Sigmoid colon (tissue), 7 donors: ENCODE measurements at places on chromosomes 3 and 15. TPM values are rescaled to one million over a fixed set of nuclear protein-coding genes. Genes with fewer than 3 reads are reported as not detected.

GRCh38 chr3:166362698-166363097, 525.5 kb upstream of the BCHE start:
- DNase-seq = no peak
- H3K27ac ChIP-seq = no peak overlapping the region
- no peak overlapping the region for H3K4me3 ChIP-seq
- H3K4me1 ChIP-seq = no peaks in the 10 kb centered on the region
- no peaks in the 10 kb centered on the region for H3K27me3 ChIP-seq
- H3K36me3 ChIP-seq = no peaks in the 10 kb centered on the region

DNA sequence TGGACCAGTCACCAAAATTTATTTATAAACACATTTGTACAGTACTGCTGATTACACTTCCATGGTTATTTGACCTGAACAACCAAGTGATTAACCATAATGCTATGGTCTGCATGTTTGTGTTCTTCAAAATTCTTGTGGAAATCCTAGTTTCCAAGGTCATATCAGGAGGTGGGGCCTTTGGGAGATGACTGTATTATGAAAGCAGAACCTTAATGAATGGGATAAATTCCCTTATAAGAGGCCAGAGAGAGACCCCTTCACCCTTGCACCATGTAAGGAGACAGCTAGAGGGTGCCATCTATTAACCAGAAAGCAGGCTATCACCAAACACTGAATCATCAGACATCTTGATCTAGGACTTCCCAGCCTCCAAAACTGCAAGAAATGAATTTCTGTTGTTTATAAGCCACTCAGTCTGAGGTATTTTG, 1.9 kb downstream of the SCAPER start:
- H3K36me3 ChIP-seq = no peaks in the 10 kb centered on the region
- peaks cover 8% of the 10 kb centered on the region for H3K4me1 ChIP-seq
- DNase-seq = no peak
- H3K4me3 ChIP-seq = no peak overlapping the region
- no peaks in the 10 kb centered on the region for H3K27me3 ChIP-seq
- H3K27ac ChIP-seq = peak overlapping the region; percentile 6

DNA sequence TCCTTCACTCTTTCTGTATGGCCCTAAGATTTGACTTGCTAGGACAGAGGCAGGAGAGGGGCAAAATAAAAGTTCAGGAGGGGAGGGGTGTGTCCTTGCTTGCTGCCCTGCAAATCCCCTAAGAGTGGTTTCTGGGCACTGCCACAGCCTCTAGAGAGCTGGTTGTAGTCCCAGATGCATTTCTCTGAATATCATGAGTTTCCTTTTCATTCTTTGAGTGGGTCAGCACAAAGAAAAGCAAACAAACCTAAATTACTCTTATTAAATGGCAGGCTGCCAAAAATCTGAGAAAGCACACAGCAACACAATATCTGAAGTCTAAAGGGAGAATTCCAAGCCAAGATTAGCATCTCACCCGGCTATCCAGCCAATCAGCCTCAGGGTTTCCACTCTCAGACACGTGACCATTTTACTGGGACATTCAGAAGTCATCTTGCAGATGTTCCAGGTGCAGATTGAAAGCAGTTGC, 919.3 kb downstream of the TUSC7 start:
- H3K27me3 ChIP-seq = no peaks in the 10 kb centered on the region
- H3K27ac ChIP-seq = peak overlapping the region; percentile 66
- peaks cover 29% of the 10 kb centered on the region for H3K4me1 ChIP-seq
- H3K36me3 ChIP-seq = no peaks in the 10 kb centered on the region
- H3K4me3 ChIP-seq = no peak overlapping the region
- peak; percentile 72 for DNase-seq

DNA sequence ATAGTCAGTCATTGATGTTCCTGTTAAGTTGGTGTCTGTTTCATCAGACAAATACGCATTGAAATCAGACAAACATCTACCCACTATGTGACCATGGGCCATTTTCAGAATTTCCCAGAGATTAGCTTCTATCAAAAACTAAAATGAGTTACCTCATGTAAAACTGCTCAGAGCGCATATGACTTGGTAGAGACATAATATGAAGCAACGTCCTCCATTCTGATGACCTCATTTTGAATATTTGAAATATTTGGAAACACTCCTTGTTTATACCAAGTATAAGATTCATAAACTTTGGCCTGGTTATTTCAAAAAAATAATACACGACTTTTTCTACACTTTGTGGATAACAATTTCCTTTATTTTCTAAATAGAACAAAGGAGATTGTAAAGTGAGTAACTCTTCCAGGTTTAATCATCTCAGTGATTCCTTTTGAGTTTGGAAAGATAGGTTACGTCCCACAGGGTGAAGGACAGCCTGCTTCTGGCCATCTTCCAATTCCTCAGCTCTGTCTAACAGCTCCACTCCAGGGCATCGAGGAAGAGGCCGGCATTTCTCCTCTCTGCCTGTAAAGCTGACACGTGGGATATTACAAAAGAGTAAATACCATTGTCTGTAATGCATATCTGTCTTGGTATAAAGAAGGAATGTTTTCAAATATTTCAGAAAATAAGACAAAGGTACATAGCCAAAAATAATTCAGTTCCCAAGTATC, 122.6 kb downstream of the CADM2 start:
- no peaks in the 10 kb centered on the region for H3K27me3 ChIP-seq
- DNase-seq = no peak
- H3K27ac ChIP-seq = no peak overlapping the region
- no peak overlapping the region for H3K4me3 ChIP-seq
- no peaks in the 10 kb centered on the region for H3K36me3 ChIP-seq

GRCh38 chr3:105868431-105868741, 426 bp downstream of the CBLB start:
- peak overlapping the region; percentile 97 for H3K4me3 ChIP-seq
- H3K27me3 ChIP-seq = no peaks in the 10 kb centered on the region
- peaks cover 11% of the 10 kb centered on the region for H3K36me3 ChIP-seq
- peaks cover 50% of the 10 kb centered on the region for H3K4me1 ChIP-seq
- peak; percentile 80 for DNase-seq

- H3K4me1 ChIP-seq = no peaks in the 10 kb centered on the region
- no peaks in the 10 kb centered on the region for H3K27me3 ChIP-seq
- DNase-seq = no peak
- H3K27ac ChIP-seq = peak overlapping the region; percentile 98
- H3K36me3 ChIP-seq = no peaks in the 10 kb centered on the region
Measured at GRCh38 chr3:143973259-143974021, 1.8 kb downstream of the DIPK2A start.

Gene SERINC4
- total RNA-seq = not detected

Gene SPATA16
- total RNA-seq = not detected

Gene A4GNT
- not detected for total RNA-seq

DNA sequence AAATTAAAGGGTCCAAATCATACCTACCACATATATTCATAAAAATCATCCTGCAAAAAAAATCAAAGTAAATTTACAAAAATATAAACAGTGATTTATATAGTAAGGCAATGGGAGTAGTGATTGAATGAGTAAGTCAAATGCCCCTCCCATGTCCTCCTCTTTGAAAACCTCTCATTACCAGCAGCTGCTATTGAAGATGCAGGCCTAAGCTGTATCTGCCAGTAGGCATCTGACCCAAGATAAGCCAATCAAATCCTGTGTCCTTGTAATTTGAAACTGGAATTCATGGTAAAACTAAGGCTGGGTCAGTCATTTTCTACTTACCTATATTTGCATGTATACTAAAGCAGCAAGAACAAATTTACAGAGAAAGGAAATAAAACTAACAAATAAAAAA, 60.4 kb upstream of the POU1F1 start:
- no peaks in the 10 kb centered on the region for H3K4me1 ChIP-seq
- no peak overlapping the region for H3K27ac ChIP-seq
- no peak overlapping the region for H3K4me3 ChIP-seq
- no peaks in the 10 kb centered on the region for H3K36me3 ChIP-seq

DNA sequence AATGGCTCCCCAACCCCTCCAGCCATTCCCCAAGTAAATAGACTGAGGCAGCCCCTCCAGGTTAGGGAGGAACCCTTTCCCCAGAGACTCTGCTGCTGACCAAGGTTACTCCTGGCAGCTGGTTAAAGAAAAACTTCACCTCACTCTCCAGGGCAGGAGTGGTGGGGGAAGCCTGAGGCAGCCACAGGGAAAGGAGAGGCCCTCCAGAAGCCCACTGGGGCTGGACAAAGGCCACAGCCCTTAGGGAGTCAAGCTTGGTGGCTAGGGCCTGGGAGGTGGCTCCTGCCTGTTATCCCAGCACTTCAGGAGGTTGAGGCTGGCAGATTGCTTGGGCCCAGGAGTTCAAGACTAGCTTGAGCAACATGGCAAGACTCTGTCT, 923 bp downstream of the ACY1 start:
- no peak for DNase-seq
- H3K4me1 ChIP-seq = peaks cover 25% of the 10 kb centered on the region
- H3K36me3 ChIP-seq = no peaks in the 10 kb centered on the region
- H3K27me3 ChIP-seq = no peaks in the 10 kb centered on the region

DNA sequence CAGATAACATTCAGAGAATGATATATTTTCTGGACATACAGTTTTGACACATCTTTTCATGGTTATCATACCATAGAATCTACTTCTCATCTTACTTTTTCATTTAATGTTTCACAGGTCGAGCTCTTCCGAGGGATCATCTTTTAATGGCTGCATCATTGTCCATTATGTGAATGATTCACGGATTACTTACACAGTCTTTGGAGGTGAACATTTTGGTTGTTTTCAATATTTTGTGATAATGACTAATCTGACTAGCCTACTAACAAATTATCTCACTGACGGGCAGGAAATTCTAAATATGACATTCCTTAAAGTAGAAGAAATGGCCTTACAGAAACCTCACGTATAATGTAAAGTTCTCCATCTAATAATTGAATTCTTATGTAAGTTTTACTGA, 209.1 kb upstream of the STRIT1 start:
- no peak for DNase-seq
- no peaks in the 10 kb centered on the region for H3K27me3 ChIP-seq
- no peak overlapping the region for H3K4me3 ChIP-seq

GRCh38 chr3:23166276-23166675, 36.9 kb upstream of the UBE2E2 start:
- H3K36me3 ChIP-seq = no peaks in the 10 kb centered on the region
- no peak overlapping the region for H3K27ac ChIP-seq
- DNase-seq = no peak
- no peak overlapping the region for H3K4me3 ChIP-seq
- H3K4me1 ChIP-seq = no peaks in the 10 kb centered on the region

GRCh38 chr3:43906849-43907507, 216.2 kb downstream of the ABHD5 start:
- no peak overlapping the region for H3K4me3 ChIP-seq
- H3K27me3 ChIP-seq = no peaks in the 10 kb centered on the region
- H3K27ac ChIP-seq = no peak overlapping the region
- H3K36me3 ChIP-seq = no peaks in the 10 kb centered on the region
- H3K4me1 ChIP-seq = no peaks in the 10 kb centered on the region
- DNase-seq = no peak
